ENCODE measurements at places on chromosomes 11 and 22.
A peak's percentile ranks its signal among the peaks of the same experiment; 100 is the strongest.

DNA sequence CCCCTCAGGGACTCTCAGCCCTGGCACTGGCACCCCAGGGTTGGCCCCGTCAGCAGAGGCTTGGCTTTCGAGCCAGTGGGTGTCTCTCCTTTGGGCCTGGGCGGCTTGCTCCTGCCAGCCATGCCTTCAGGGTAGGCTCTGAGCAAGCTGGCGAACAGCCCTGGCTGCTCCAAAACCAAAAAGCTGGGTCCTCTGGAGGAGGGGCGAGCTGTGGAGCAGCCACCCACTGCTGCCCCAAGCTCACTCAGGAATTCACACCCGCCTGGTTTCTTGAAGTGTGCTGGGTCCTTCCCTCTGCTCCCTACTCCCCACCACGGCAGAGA is 6.2 kb downstream of the YDJC start:
- no peak for DNase-seq

DNA sequence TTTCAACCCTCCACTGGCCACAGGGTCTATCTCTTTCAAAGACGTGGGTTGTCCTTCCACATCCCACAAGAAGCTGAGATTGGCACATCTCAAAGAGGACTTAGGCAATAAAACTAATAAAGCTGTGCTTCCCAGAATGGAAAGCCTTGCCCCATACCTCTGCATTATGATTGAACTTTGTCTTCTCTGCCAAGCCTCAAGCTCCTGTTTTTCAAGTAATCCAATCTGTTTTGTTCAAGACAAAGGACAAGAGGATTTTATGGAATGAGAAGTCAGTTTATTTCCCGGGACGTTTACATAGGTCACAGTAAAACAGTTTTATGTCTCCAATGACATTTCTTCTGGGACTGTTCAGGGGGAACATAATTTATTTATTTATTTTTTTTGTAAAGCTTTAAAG is 108.4 kb downstream of the GALNT18 start:
- DNase-seq: no peak

- no peak for DNase-seq
Observed at GRCh38 chr22:32957200-32957803, 100.9 kb downstream of the SYN3 start.

DNA sequence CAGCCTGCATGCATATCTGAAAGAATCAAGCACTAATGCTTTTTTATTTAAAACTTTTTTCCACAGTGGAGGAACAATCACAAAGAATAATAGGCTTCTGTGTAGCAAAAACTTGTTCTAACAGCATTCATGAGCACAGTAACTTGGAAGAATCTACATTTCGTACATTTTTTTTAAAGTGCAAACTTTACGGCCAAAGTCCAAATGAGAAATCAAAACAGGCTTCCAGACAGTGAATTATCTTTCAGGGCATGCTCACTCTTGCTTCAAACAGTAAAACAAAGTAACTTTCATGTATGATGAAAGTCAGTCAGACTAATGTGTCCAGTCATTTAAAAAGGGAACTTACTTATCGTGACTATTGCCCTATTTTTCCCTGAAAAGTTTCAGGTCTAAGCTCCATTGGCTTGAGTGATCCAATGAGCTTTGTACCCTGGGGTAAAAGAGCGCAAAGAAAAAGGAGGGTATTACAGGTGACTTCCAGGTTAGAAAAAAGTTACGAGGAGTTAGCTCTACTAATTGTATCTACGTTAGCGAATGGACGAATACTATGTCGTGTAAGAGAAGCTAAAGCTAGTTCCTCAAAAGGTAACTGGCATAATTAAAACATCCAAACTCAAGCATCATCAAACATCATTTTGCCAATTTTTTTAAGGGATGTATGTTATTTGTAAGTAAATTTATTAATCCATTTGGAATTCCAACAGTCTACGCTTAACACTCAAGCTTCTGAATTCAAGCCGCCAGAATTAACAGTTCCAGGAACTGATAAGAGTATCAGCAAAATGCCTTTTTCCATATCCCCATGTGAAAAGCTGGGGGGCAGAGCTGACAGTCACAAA is 1.7 kb downstream of the PICALM start:
- DNase-seq: peak; percentile 77

DNA sequence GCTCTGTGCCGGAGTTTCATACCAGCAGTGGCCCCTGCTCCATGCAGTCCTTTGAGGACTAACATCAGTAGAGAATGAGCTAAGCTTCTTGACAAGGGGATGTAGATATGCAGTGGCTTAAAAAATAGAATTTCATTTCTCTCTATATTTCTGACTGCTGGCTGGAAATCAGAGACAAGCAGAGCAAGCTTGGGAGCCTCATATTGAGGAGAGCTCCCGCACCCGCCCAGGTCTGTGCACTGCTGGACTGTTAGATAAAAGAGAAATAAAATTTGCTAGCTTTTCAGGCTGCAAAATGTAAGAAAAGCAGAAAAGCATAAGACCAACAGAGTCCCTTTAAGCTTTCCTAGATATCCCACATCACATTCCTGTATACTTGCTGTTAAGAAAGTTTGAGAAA is 31.4 kb downstream of the MMP7 start:
- DNase-seq: no peak

DNA sequence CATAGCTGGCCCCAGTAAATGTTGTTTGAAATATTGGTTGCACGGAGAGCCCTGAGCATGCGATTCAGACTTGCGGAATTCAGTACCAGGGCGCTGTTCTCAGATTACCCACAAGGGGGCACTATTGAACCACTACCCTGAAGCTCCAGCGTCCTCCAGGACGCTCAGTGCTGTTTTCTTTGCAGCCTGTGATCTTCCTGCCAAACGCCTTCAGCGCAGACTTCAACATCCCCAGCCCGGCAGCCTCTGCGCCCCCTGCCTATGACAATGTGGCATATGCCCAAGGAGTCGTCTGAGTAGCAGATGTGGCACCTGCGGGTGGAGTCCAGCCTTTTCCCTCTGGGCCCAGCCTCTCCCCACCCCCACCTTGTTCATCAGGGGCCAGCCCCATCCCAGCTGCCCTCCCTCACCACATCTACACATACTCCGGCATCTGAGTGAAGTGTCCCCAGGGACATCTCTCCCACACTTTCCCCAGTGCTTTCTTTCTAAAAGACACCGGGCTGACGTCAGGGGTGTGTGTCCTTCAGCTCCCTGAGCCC is 9.6 kb upstream of the MS4A10 start:
- DNase-seq: peak; percentile 82

DNA sequence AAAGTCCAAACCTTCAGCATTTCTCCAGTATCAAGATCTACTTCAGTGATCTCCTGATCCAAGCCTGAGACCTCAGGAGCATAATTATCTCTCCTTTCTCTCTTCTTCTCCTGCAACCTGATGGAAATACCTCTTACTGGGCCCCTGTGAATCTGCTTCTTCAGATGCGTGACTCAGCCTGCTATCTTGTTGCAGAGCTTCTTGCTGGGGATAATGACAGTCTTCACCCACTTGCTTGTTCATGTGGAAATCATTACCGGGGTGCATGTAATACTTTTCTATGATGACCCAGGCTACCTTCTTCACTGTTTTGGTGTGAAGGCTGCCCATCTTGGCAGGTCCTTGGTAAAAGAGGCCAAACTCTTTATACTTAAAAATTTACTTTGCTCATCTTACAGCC is 140.0 kb upstream of the POU2AF2 start:
- no peak for DNase-seq
